WTC11 (cell line): ENCODE measurements at places on chromosomes 7 and 10. TPM values are rescaled to one million over a fixed set of nuclear protein-coding genes. Genes with fewer than 3 reads are reported as not detected.

- DNase-seq: no peak
These were observed 11.4 kb upstream of the NACAD start for GRCh38 chr7:45099891-45100760.

Gene PDCD11
- 63.5 to 78.8 TPM (median 64.4 TPM) in 3 replicates for total RNA-seq

GRCh38 chr7:151439855-151440798, at the start of gene CRYGN:
TSS of gene CRYGN (minus strand) at chr7:151440141. CDS start at chr7:151439917, 224 bp downstream.
- peak; percentile 78 for DNase-seq

GRCh38 chr10:94607111-94607510, 61.5 kb downstream of the HELLS start:
- no peak for DNase-seq
